ENCODE measurements at places on chromosomes 2 and 18.

DNA sequence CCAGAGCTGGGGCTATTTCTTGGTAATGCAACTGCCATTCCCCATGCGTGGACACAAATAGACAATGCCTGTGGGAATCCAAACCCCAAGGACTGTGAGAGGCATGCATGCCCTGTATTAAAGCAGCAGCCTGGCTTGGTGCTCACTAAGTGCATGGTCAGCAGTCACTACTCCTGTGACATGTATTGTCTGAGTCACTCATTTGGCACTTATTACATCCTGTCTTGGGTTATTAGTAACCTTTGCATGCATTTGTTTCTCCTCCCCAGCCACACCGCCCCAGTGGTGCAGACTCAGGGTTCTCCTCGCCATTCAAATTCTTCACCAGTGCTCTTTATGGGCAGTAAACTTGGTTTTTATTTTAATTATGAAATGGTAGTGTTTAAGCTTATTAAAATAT lies 30.2 kb downstream of the PRKCE start:
- no peak for DNase-seq

GRCh38 chr2:149213764-149214493 lies 116.5 kb upstream of the LYPD6 start:
- DNase-seq, result no peak

DNA sequence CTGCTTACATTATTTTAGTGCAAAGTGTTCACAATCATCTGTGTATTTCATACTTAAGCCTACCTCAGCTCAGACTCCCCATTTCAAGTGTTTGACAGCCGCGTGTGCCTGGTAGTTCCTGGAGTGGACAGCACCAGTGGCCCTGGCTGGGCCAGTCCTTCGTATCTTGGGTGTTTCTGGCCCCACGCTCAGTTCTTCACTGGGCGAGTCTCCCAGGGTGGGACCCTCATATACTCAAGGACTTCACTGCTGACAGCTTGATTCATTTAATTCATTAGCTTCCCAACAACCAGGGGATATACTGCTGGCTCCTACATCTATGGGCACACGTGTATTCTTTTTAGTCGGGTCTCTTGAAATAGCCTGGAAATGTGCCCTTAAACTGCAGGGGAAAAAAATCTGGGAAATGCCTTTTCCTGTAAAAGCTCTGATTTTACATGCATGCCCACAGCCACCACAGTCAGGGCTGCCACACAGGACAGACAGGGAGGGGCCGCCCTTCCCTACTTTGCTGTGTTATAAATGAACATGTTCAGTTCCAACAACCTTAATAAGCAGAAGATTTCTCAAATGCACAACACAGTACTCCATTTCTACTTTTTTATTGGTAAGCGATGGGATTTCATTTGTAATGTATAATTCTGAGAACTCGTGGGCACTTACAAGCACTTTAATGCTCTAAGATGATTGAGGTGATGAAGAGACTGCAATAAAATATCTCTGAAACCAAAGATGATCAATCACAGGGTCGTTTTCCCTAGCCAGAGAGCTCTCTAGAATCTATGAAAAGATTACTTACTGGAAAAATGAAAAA lies 205.5 kb upstream of the REV1 start:
- DNase-seq, result no peak

DNA sequence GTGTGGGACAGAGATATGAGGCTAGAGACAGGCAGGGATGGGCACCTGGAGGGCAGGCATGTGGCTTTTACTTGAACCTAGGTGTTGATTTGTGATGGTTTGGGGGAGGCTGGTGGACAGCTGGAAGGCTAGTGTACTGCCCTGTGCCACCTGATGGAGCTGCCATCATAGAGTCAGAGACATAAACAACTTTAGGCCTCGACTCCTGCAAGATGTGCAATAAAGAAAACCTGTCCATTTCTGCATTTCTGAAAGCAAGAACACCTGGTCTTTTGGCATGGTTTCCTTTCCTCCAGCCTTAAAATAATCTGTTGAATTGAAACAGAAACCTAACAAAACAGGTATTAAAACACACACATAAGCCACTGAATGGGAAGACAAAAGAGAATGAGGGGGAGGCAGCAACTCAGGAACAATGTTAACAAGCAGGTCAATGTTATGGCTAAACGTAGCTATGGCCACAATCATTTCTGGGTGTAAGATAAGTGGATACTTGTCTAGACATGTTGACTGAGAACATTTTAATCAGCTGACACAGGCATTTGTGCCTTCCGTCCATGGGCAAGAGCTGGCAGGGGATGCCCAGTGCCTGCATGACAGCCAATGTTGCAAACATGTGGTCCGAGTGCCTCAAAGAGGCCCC lies 87.8 kb downstream of the KCTD1 start:
- DNase-seq, result no peak

GRCh38 chr2:220572385-220572784 lies 945.0 kb downstream of the SLC4A3 start:
- DNase-seq, result no peak

- no peak for DNase-seq
Observed at GRCh38 chr2:80035749-80036285, 268.7 kb downstream of the LRRTM1 start.

- no peak for DNase-seq
Observed at GRCh38 chr2:3079466-3079865, 298.2 kb downstream of the EIPR1 start.

DNA sequence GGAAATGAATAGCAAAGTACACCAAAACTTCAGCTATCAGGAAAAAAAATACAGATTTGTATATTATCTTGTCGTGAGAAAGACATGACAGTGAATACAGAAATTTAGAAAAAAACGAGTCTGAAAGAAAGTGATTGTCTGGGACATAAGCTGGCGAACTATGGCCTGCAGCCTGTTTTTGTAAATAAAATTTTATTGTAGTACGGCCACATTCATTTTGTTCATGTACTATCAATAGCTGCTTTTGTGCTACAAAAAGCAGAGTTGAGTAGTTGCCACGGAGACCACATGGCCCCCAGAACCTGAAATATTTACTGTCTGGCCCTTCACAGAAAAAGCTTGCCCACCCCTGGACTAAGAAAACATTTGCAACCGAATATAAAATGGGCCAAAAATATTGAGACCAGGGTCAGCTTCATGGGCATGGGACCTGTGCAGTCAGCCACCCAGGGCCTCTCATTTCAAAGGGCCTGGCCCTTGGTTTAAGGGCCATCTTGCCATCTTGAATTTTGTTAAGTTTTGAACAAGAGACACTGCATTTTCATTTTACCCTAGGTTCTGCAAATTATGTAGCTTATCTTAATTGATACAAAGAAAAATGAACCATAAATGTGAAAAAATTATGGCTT lies 17.9 kb downstream of the ANTXR1 start:
- no peak for DNase-seq

GRCh38 chr2:69687971-69688611 lies 44.6 kb upstream of the AAK1 start:
- DNase-seq, result no peak

- no peak for DNase-seq
Observed at GRCh38 chr2:195586062-195586714, 70.8 kb upstream of the SLC39A10 start.

DNA sequence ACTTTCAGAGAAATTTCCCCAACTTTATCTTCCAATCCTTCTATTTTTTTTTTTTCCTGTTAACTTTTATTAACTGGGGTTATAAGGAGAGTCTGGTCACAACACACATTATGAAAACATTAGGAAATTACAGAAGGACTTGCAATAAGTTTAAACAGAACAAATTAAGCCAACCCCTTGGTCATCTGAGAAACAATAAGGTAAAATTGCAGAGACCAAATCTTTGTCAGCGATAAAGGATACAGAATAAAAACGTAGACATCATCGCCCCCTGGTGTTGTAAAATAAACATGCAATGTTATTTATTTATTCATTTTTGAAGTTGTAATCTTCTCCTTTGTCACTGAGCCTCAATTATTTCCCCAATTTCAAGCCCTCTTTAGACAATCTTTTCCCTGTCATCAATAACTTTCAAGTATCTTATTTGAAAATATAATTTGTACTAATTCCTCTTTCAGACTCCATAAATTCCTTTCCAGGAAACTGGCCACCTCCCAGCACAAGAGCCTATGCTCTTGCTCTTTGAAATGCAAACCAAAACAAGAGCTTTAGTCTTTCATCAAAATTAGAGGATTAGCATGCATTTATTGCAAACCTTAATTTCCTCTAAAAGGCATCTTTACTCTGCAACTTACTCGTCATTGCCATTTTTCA lies 19.5 kb downstream of the G6PC2 start:
- DNase-seq, result no peak

DNA sequence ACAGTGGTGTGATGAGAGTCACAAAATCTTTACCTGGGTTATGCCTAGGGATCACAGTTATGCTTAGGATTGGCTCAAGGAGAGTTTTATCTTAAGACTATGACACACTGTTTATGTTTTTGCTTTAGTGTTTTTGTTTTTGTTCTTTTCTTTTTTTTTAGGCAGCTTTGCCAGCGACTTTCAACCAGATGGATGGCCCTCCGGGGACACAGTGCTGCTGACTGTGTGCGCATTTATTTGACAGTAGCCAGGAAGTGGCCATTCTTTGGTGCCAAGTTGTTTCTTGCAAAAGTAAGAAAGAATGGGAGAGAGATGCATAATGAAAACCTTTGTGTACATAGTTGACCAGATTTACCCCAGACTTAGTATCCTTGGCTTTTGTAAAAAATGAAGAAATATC lies 15.1 kb upstream of the DYNC2LI1 start:
- no peak for DNase-seq

- DNase-seq, result no peak
Observed at GRCh38 chr18:58716060-58716756, 44.9 kb downstream of the MALT1 start.

DNA sequence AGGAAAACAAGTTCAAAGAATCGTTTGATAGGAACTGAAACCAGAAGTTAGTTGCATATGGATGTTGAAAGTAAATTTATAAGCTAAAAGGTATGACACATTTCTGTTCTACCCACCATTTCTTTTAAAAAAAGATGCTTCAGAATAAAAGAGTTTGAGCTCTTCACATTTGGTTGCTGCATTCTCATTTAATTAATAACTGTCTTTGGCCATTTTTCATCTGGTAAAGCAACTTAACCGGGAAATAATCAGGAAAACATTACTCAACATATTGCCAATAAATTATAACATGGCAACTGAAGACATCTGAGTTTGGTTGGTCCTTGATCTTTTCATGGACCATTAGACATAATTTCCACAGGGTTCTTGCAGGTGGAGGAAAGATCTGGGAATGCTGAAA lies 180.2 kb upstream of the TWIST2 start:
- no peak for DNase-seq

DNA sequence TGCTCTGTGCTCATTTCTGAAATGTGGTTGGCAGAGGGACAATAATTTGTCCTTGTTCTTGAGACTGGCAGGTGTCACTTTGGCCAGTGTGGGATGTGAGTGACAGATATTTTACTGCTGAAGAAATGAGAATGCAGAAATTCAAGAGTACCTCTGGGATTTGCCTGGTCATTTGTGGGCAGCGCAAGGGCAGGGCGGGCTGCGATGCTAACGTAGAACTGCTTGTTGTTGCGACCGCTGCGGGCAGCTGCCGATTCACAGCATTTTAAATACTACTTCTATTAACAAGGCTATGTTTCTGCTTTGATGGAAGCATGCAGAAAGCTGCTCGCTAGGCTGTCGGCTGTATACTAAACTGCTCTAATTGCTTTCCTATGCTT lies 268.6 kb downstream of the FIGN start:
- DNase-seq, result no peak

DNA sequence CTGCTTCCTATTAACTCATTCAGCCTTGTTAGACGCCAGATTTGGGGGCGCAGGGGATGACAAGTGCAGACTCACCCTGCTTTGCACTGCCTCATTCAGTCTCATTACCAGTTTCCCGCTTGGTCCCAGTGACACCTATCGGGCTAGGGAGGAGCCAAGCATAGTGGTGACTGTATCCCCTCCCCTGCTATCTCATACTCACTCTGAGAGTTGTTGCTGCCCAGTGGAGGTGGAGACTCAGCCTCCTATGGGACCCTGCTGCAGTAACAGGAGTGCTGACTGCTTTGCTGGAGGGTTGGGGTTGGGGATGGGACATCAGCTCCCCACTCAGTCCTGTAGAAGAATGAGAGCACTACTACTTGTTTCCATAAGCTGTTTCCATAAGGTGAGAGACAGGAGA lies 21.3 kb upstream of the PIK3C3 start:
- DNase-seq, result no peak

GRCh38 chr2:226308323-226308680 lies 491.3 kb downstream of the IRS1 start:
- DNase-seq, result no peak

Data from stimulated activated CD8-positive, alpha-beta memory T cell treated with anti-CD3 and anti-CD28 coated beads, Interleukin-7, amount 100 ng/mL, for 1 hour (primary cell).